GM23248 (cell line): ENCODE measurements at places on chromosomes 1 and 21. TPM values are rescaled to one million over a fixed set of nuclear protein-coding genes. Genes with fewer than 3 reads are reported as not detected.

MRAP gene
- total RNA-seq, result not detected in 2 replicates

SEC16B gene
- 1.5 and 1.9 TPM in 2 replicates for total RNA-seq

PTPN22 gene
- total RNA-seq, result 0.51 and 0.86 TPM in 2 replicates

MTARC1 gene
- 0.22 and 0.76 TPM in 2 replicates for total RNA-seq

OR2M3 gene
- not detected in 2 replicates for total RNA-seq

PTPRC gene
- total RNA-seq, result 0.38 and 0.86 TPM in 2 replicates

SYNC gene
- 103 and 112 TPM in 2 replicates for total RNA-seq

TRIM62 gene
- total RNA-seq, result 2.0 and 2.6 TPM in 2 replicates

CCDC30 gene
- 0.13 and 0.65 TPM in 2 replicates for total RNA-seq

FAM72D gene
- total RNA-seq, result 0.43 and 1.1 TPM in 2 replicates

SLAMF9 gene
- not detected in 2 replicates for total RNA-seq

DNASE2B gene
- not detected in 2 replicates for total RNA-seq

S100A7A gene
- total RNA-seq, result not detected in 2 replicates

LRRIQ3 gene
- total RNA-seq, result 0.11 TPM in 1 of 2 replicates, not detected in the other

DMRTB1 gene
- not detected in 2 replicates for total RNA-seq

CRP gene
- not detected in 2 replicates for total RNA-seq

CD1E gene
- total RNA-seq, result not detected in 2 replicates

CFAP107 gene
- not detected in 2 replicates for total RNA-seq

GJA9 gene
- total RNA-seq, result 0.11 TPM in 1 of 2 replicates, not detected in the other

CD2 gene
- total RNA-seq, result not detected in 2 replicates

SORT1 gene
- 8.4 and 11.8 TPM in 2 replicates for total RNA-seq

CROCC gene
- 17.6 and 24.0 TPM in 2 replicates for total RNA-seq

AMPD1 gene
- total RNA-seq, result not detected in 2 replicates

GBP3 gene
- total RNA-seq, result 59.9 and 63.5 TPM in 2 replicates

RRP15 gene
- total RNA-seq, result 4.6 and 5.4 TPM in 2 replicates

SGIP1 gene
- 2.1 and 4.0 TPM in 2 replicates for total RNA-seq
